ENCODE measurements at places on chromosomes 12 and 14. TPM values are rescaled to one million over a fixed set of nuclear protein-coding genes. Genes with fewer than 3 reads are reported as not detected.

- no peak for DNase-seq
Measured at GRCh38 chr14:43901911-43902673, 605.0 kb downstream of the FSCB start.

KRT3 gene
- total RNA-seq: not detected

IAPP gene
- not detected for total RNA-seq

- no peak for DNase-seq
Measured at GRCh38 chr12:4506870-4507269, 31.8 kb upstream of the RAD51AP1 start.

DNA sequence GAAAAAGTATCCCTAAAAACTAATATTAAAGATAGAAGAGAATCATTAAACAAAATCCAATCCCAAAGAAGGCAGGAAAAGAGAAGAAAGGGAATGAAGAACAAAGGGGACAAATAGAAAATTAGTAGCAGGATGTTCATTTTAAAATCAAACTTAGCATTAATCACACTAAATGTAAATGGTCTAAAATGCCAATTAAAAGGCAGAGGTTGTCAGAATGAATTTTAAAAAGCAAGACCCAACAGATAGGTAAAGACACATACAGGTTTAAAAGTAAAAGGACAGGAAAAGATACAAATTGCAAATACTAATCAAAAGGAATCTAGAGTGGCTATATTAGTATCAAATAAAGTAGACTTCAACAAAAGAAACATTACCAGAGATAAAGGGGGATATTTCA lies 12.5 kb downstream of the DDHD1 start:
- no peak for DNase-seq

GRCh38 chr14:53384073-53384472 lies 230.9 kb upstream of the DDHD1 start:
- DNase-seq: no peak

STON2 gene
- 28.5 TPM for total RNA-seq

DNA sequence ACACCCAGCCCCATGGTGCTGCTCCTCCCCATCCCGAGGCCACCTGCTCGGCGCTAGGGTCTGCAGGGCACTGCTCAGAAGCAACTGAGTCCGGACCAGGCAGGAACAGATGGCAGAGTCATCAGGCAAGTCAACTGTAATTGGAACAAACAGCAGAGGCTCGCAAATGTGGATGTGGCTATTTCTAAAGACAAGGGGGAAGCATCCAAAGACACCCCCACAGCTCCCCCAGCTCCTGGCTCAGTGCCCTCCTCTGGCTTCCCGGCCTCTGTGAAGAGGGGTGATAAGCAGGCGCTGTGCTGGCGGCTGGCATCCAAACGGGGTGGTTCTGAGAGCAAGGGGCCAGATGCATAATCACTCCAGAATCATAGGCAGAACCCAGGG lies 125.6 kb downstream of the PIWIL1 start:
- DNase-seq: no peak
